ENCODE measurements at places on chromosomes 5 and 9.
A peak's percentile ranks its signal among the peaks of the same experiment; 100 is the strongest.

GRCh38 chr9:124849801-124850200, 3.5 kb upstream of the WDR38 start:
- no peak for DNase-seq

- no peak for DNase-seq
Measured at GRCh38 chr5:167952278-167952995, 339.0 kb upstream of the WWC1 start.

GRCh38 chr5:61082516-61083280, 79.6 kb downstream of the SMIM15 start:
- DNase-seq, result no peak

DNA sequence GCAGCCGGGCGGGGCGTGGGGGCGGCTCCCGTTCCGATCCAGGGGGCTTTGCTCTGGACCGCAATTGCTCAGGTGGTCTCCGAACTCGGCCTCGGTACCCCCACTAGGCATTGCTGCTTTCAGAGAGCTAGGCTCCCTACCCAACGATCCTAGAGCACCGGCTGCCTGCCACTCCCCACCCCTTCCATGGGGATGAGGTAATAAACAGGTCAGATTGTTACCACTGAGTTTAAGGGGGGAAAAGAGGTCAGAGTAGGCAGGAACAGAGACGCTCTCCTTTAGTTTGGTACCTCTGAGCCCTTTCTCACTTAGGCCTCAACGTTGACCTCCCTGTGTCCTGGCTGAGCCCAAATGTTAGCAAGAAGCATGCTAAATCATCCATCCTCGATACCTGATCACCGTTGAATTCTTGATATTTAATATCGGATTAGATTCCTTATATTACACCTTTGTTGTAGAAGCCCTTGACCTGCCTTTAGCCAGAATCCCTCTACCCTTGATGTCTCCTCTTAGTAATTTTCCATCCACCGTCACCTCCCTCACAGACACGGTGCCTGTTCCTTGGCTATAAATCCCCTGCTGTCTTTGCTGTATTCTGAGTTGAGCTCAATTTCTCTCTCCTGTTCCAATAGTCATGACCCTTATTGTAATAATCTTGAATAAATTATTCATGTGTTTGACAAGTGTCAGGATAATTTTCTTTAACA, 588 bp upstream of the PLPP1 start:
- no peak for DNase-seq

DNA sequence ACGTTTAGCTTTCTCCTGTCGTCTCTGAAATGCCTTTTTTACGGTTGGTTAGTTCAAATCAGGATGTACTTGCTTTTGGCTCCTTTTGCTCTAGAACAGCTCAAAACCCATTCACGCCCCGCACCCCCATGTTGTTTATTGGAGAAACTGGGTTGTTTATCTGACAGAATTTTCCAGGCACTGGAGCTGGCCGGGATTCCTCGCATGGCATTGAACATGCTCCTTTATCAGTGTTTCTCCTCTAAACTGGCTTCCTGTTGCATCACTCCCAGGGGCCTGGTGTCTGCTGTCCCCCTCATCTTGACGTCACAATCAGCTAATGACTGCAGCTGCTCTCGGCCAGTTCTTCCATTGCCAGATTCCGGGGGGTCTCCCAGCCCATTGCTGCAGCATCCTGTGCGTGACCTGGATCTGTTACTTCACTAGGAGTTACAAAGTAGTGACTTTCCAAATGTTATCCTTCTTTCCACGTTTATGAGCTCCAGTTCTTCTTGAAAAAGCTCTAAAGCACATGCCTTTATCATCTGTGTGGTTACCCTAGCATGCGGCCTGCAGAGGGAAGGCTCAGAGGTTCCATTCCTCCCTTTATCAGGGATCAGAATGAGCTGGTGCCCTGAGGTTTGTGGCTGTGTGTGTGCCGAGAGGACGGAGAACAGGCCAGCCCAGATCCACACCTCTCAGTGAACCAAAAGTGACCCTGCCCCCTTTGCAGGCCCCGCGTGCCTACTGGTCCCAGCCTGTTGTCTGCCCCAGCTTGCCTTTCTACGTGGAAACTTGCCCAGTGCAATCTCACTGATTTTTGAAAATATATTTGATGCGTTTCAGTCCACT, 27.5 kb downstream of the FAM163B start:
- no peak for DNase-seq

DNA sequence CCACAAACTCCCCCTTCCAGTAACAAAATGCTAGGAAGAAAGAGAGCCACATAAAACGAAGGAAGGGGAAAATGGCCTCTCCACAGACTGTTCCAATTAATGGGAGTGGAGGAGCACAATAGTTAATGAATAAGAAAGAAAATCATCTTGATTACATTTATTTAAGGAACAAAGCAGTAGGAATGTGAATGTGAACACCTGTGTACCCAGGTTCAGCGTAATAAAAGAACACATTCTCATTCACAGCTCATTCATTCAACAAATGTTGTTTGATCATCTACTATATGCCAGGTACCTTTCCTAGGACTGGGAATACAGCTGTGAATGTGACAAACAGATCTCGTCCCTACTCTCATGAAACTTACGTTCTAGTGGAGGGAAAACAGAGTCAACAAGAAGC, 35.7 kb downstream of the SIL1 start:
- no peak for DNase-seq

DNA sequence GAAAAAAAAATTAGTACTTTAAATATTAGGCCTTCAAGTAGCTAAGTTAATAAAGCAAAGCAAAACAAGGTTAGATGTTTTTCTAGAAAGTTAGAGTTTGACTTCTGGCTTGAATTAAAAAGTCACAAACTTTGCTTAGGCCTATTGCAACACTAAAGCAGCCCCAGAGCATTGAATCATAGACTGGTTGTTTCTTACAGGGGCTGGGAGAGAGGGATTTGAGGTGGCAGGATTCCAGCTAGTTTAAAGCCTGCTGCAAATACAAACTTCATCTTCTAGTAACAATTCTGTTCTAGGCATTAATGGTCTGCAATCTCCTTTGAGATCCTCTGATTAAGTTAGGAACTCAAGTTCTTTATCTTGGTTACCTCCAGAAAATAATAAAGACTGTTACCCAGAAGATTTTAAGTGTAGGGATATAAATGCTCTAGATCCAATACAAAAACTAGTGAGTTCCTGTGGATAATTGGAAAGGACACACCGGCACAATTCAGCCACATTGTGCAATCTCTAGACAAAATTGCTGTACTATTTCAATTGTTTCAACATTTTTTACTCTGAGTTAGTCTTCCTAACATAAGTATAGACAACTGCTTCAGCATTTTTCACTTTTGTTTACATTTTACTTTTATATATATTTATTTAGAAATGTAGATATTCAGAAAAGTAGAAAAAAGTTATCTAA, 12.6 kb downstream of the OR13C5 start:
- no peak for DNase-seq

DNA sequence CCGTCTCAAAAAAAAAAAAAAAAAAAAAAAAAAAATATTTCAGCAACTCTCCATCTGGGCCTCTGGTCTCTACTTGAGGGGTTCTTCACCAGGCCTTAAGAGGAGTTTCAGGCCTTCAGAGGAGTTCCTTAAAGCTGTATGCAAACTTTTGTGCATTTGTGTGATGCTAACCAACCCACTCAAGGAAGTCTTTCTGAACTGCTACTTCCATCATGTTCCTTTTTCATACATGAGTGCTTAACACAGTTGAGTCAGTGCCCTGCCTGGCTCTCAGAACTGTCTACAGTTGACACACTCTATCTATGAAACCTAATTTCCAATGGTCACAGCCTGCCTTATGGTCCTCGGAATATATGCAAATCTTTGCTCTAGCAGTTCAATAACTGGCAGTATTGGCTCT, 146.5 kb downstream of the MEF2C start:
- no peak for DNase-seq

DNA sequence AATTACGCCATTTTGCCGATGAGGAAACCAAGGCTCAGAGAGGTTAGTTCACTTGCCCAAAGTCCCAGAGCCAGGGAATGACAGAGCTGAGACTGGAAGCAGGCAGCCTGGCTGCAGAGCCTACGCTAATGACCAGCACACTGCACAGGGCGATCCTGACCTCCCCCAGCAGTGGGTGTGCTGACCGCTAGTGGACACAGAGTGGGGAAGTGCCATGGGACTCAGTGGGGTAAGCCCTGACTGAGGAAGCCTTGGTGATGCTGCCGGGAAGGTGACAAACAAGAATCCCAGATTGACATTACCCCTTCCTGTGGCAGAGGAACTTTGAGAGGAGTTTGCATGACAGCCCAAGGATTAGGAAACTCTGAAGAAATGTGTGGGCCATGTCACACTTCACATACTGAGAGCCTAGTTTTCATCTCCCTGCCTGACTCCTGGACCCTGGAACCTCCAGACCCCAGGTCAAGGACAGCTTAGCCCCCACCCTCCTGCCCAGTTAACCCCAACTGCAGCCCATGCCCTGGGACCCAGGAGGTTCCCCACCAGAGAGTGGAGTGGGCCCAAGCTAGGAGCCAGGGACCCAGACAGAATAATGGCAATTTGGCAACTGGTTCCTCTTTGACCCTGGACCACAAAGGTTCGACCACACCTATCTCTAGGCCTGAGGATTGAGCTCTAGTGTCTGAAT, 19.7 kb upstream of the CSF1R start:
- DNase-seq, result no peak

DNA sequence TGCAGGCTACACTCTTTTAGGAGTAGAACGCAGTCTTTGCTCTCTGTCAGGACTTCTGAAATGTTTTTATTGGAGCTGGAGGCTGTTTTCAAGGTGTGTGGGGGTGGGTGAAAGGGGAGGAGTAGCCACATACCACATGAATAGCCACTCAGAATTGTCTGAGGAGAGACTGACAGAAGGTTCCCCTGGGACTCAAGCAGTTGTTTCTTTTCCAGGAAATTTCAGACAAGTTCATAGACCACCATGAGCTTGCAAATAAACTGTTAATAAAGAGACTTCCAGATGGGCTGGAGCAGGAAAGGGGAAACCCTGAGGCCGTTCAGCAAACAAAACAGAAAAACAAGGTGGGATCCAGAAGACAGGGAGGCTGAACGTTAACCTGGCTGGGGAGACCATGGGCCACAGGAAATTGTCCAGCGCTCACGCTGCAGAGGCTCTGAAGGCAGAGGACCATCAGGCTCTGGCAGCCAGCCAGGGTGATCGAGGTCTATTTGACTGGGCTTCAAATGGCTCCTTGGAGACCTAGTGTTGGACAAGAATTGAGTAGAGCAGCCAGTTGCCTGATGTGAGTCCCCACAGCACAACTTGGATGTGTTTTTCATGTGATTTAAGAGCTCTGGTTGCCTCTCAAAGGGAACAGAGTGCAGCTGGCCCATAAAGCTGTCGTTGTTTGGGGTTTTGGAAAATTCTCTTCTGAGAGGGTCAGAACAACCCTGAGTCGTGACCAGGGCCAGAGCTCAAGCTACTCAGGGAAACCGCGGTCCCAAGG, 159.2 kb upstream of the RAI14 start:
- no peak for DNase-seq

- peak; percentile 28 for DNase-seq
Measured at GRCh38 chr9:25678147-25678666, at the start of gene TUSC1. TSS of gene TUSC1 (minus strand) at chr9:25678444. CDS start at chr9:25678312, 132 bp downstream.

- no peak for DNase-seq
Measured at GRCh38 chr9:118058227-118058626, 354.0 kb downstream of the TLR4 start.

DNA sequence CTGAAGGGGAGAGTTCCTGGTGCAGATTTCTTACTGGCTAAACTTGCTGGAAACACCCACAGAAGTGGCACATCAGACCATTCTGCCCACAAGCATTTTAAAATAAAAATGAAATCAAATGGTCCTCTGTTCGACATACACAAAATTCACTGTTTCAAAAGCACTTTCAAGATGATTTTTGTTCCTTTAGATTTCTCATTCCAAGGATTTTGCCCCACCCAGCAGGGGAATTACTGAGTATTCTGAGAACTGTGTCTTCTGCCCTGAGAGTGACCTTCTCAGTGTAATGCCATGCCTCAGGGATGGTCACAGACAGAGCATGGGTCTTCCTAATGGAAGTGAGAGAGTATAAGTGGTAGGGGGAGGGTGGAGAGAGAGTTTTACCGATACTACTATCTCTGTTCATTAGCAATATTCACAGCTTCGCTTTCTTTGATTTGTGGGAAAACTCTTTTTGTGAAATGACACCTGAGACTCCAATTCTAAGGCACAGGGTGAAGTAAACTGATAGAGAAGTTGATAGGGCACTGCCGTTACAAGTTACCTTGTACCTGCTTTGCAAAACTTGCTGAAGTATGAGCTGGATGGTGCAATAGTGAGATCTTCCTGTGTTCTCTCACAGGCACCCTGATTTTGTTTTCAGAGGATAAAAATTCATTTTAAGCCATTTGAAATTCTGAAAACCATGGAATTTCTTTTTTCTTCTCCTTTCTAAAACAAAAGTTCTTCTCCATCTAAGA, 95.8 kb upstream of the CD180 start:
- no peak for DNase-seq

GRCh38 chr9:14453286-14453685, 139.3 kb upstream of the NFIB start:
- DNase-seq, result no peak
